Osteocyte (in vitro differentiated cells): ENCODE measurements at places on chromosomes 2 and 18. TPM values are rescaled to one million over a fixed set of nuclear protein-coding genes. Genes with fewer than 3 reads are reported as not detected.

DNA sequence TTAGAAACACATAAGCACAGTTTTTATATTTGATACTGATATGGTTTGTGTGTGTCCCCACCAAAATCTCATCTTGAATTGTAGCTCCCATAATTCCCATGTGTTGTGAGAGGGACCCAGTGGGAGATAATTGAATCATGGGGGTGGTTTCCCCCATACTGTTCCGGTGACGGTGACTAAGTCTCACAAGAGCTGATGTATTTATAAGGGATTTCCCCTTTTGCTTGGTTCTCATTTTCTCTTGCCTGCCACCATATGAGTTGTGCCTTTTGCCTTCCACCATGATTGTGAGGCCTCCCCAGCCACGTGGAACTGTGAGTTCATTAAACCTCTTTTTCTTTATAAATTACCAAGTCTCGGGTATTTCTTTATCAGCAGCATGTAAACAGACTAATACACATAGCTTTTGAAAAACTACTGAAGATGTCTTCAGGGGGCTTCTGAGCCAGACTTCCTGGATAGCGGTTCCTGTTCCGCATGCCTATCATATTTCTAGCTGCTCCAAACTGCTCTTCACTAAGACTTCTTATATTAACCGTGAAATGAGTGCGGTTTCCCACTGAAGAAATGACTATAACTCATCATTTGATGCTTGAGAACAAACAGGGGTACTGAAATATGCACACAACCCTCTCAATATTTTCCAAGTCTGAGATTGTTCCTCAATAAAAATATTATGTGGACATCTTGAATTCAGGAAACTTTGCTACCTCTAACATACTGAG is 75.8 kb downstream of the SPHKAP start:
- no peak for DNase-seq

DNA sequence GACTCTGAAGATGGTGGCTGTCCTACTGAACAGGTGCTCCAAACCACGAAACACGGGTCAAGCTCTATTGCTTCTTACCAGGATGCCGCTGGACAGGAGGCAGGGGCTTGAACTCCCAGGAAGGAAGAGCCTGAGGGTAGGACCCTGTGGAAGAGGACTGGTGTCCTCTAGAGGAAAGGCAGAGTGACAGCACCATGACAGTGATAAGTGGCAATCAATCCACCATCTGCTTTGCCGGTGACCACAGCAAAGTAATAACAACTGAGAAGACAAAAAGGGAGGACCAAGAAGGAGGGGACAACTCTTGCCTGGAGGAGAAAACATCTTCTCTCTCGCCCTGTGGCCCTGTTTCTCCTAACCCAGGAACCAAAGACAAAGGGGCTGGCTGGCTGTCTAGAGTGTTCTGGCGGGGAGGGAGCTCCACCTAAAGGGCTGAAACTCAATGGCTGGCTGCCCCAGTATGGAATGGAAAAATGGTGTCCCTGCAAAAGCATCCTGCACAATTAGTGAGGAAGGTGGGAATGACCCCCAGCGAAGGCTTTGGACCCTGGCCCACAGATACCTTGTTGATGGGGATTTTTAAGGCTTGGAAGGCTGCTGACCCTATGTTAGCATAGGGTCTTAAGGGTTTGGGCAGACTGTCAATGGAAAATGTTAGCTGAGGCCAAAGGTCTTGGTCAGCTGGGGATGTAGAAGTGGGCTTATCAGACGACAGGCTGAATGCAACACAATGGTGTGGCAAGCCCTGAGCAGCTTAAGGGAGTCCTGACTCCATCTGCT is 35.4 kb downstream of the PROC start:
- DNase-seq: peak; percentile 71

DNA sequence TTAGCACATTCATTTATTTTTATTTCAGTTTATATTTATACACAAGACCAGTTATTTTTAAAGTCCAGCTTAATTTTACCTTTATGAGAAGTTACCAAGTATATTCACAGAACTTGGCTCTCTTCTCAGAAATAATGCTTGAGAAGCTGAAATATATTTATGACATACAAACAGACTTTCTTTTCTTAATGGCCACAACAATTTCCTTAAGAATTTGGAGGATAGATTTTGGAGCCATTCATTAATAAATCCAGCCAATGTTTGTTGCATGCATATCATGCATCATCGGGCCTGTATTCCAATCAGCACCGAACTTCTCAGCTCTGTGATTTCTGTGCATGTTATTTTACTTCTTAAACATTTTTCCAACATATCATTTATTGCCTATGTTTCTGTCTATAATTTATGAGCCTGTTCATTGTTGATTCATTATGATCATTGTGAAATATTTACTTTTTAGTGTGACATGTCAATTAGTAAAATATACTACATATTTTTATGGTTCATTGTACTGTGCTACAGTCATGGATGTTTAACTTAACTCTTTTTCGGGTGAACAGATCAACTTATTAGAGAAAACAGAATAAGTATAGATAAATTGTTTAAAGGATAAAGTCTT is 3.5 kb downstream of the GULP1 start:
- DNase-seq: no peak

DNA sequence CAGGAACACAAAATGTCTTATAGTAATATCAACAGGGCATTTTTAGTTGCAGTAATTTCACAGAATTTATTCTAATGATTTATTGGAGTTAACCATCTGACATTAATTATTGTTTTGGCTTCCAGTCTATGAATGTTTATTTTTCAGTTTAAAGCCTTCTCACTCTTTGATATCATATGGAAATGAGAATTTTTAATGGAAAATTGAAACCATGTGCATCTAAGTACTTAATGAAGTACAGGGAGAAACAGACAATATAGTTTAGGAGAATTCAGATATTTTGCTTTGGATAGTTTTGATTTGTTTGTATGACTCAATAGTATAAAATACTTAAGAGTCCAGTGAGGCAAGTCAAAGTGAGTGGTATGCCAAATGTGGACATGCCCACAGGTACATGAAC is 126.1 kb downstream of the OLA1 start:
- DNase-seq: no peak

GRCh38 chr2:37388074-37388473 is 43.6 kb downstream of the QPCT start:
- DNase-seq: no peak

DNA sequence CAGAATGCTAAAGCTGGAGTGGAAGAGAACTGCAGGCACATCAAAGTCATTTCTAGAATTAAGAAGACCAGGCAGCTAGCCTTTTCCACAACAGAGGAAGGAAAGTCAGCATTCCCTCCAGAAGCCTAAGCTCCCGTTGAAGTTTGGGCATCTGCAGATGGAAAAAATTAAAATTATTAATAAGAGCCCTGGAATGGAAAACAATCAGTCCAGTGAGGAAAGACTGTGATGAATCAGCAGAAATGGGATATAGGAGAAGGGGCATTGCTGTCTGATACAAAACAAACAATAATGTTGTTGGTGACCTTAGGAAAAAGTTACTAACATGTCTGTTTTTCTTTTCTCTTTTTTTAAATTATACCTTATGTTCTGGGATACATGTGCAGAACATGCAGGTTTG is 450.7 kb upstream of the SLC14A2 start:
- DNase-seq: no peak

GRCh38 chr2:190579915-190580846 is 45.7 kb upstream of the NEMP2 start:
- DNase-seq: no peak

GRCh38 chr2:204871231-204871953 is 326.1 kb downstream of the PARD3B start:
- no peak for DNase-seq

DNA sequence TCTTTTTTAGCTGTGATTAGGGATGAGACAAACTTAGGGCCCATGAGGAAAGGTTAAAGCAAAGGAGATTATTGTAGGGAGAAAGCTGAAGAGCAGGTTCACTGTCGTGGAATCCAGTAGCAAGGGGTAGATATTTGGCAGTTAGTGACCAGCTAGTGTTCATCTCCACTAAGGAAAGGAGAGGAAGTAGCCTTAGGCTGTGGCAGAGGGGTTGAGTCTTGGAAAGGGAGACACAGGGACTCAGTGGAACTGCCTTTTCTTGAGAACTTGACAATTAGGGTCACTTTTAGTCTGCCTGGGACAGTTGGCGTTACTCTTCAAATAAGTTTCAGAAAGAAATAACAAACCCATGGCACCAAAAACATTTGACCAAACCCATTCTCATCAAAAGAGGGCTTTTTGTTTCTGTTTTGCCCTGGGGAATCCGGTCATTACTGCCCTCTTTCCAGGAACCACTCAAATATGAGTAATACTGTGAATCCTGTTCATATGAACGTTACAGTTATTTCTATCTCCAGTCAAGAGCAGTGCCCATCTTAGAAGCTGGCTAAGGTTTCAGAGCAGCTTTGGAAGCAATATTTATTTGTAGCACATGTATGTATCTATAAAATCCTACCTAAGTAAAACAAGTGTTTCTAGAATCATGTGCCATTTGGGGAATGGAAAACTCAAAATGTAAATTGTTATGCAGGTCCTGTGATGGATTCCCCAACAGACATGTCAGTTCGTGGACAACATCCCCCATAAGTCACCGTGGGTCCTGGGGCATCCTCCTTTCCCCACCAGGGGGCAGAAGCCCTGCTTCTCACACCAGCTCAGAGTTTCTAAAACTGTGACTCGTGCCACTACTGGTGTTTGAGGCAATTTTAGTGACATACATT is 77.3 kb upstream of the PHLPP1 start:
- no peak for DNase-seq

- no peak for DNase-seq
These were observed 304.4 kb downstream of the GULP1 start for GRCh38 chr2:188596054-188596453.

DNA sequence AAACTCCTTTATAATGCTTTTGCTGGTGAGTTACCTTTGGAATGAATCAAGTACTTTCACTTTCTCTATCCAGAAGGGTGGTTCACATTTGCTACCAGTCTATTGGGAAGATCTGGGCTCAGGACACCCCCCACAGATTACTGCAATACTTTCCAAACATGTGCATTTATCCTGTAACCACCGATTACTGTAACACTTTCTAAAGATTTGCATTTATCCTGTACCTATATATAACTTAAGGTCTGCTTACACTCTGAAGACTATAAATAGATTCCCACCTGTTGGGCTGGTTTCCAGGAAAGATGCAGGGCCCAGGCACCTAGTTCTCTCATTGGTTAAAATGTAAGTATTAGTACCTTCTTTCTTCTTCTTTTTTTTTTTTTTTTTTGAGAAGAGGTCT is 113.0 kb upstream of the NEDD4L start:
- no peak for DNase-seq

The ANKRD30B gene
- total RNA-seq: not detected in 2 replicates

The GTF2A1L gene
- 1.9 TPM in 1 of 2 replicates, not detected in the other for total RNA-seq

The LCT gene
- total RNA-seq: not detected in 2 replicates

The SDC1 gene
- 11.1 and 11.6 TPM in 2 replicates for total RNA-seq

The INHBB gene
- total RNA-seq: 0.50 and 0.62 TPM in 2 replicates

The RESP18 gene
- not detected in 2 replicates for total RNA-seq
